KG1 (cell line): ENCODE measurements at places on chromosomes 7 and 10.

DNA sequence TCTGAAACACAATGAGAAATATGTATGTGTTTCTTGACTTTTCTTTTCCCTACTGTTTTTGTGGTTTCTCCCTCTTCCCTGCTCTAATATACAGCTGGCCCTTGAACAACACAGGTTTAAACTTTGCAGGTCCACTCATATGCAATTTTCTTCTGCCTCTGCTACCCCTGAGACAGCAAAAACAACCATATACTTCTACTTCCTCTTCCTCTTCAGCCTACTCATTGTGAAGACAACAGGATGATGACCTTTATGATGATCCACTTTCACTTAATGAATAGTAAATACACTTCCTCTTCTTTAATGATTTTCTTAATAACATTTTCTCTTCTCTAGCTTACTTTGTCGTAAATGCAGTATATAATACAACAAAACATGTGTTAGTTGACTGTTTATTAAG is 35.0 kb upstream of the DGKB start:
- DNase-seq: no peak

DNA sequence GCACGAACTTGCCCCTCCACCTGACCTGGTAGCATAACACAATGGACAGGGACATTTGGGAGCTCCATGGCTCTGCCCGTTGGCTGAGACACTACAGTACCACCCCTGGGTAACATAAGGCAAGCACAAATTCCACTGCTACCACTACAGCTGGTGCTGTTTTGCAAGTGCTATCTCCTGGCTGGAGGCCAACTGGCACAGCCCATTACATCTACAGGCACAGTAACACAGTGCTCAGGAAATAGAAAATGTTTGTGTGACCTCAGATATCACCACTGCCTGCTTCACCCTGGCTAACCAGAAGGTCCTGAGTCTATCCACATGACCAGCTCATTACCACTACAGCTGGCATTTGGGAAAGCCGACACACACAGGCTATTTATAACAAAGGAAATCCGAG is 631.1 kb upstream of the MBL2 start:
- DNase-seq: no peak

DNA sequence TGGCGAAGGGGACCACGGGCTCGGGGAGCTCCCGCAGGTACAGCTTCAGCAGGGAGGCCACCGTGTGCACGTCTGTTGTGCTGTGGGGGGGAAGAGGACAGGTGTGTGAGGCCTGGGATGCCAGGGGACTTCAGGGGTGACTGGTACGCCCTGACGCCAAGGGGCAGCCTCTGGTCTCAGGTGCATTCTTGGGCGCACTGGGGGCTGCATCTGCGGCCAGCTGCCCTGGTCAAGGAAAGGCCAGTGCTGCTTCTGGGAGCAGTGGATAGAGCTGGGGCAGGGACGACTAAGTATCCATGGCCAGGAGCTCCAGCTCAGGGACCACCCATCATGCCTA is 148.5 kb downstream of the MAPK8 start:
- no peak for DNase-seq

DNA sequence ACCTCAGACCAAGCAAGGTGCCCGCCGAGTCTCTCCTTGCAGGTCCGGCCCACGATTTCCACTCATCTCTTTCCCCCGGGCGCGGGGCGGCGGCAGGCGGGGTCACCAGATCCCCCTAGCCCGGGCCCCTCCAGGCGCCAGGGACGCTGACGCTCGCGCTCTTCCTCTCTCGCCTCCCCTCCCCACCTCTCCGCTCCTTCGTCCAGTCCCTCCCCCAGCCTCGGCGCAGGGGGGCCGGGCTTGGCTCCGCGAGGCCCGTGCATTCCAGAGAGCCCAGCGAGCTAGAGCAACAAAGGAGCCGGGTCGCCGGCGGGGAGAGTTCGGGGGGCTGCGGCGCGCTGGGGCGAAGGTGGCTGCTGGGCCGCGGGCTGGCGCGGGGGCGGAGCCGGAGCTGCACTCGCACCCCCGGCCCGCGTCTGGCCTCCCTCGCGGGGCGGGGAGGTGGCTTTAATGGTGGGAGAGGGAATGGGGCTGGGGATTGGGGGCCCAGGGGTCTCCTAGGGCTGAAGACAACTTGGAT is at the start of gene SMO:
SMO (plus strand) TSS at position 262 of the 520 bp plus-strand sequence. CDS start 519 bp downstream, outside the sequence.
- no peak for DNase-seq

DNA sequence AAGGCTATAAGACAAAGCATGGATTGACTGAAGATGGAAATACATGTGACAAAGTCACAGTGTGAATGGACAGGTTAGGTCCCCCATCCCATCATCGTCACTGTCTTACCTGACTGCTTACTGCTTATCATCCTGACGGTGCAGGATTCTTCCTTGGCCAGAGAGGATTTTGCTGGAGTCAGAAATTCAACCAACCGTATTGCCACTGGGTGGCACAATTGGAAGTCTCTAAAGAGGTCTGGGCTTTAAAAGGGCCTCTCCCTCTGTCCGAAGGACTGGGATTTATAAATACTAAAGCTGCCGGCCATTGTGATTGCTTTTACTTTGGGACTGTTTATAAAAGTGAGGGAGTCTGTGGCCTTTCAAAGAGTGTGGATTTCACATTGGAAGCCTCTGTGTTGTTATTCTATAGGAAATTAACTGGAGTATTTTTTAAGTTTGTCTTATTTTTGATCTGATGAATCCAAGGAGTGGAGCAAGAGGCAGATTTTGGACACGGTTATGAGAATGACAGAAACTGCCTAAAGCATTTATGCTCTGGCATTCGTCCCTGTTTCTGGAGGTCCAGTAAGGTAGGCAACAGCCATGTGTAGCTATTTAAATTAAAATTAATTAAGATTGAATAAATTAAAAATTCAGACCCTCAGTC is 113.3 kb upstream of the CREB5 start:
- no peak for DNase-seq

DNA sequence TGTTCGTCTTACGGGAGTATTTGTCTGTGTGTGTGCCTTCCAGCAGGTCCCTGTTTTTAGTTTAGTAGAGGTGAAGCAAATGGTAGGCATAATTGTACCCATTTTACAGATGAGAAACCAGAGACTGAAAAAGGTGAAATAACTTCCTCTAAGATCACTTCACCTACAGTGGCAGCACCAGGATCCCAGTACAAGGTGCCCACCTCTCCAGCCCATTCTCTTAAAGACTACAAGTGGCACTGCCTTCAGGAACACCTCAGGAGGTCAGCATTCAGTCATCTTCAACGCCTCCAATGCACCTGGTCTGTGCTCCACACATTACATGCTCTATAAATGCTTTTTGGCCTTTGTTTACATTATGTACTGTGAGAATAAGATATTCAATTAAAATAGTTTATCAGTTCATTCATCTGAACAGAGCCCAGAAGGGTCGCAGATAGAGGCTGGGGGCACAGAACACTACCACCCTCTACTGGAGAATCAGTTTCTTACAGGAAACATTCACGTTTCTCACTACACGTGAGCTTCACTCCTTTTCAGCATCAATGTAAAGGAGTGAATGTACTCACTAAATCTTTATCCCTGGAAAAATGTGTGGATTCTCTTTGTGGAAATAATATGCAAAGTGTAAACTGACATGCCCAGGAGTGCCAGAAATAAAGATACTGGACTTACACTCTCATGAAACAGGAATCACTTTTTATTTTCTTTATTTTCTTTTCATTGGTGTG is 45.5 kb upstream of the ABLIM1 start:
- DNase-seq: no peak

DNA sequence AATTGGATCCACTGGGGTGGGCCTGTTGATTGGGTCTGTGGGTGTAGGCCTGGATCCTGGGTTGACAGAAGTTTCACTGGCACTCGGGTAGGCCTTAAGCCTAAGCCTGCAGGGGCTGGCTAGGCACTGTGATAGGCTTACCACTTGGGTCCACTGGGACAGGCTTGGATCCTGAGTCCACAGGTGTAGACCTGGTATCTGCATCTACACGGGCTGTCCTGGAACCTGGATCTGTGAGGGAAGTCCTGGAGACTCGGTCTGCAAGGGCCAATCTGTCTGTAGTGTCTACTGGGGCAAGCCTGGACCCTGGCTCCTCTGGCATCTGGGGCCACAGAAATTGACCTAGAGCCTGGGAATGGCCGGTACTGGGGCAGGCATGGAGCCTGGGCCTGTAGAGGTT is 219.0 kb upstream of the NRG3 start:
- no peak for DNase-seq

- DNase-seq: no peak
Measured at GRCh38 chr7:116552602-116553001, 27.8 kb downstream of the CAV1 start.

DNA sequence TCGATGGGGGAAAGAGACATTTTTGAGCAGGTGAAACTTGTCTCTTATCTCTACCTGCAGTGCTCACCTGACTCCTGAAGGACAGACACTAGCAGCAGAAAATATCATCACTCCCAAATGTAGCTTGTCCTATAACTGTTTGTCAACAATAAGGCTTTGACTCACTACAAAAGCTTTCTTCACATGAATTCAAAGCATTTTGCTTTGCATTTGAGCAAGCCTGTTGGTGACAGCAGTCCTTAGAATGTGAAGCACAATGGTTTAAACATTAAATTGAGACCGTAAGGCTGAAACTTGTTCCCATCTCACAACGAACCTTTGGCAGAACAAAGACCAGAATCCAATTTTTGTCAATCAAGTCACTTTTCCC is 30.6 kb upstream of the ZNRF2 start:
- no peak for DNase-seq

DNA sequence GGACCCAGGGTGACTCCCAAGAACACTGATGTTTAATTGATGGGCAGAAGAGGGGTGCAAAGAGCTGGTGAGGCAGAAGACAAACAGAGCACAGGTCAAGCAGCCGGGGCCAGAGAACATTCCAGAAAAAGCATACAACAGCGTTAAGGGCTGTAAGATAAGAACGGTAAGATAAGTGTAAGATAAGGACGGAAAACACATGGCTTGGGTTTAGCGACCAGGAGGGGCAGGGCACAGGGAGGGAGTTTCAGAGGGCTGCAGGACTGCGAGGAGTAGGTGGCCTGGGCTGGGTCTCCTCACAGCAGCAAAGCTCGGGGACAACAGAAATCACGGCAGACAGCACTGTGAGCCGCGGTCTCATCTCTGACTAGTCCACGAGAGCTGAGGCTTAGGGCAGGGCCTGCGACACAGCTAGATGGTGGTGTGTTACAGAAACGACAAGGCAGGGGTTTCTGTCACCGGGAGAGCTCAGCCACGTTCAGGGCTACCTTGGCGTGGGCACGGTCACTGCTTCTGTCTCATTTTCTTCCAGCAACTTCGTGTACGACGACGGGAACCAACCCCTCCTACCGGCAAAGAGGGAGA is 24.6 kb downstream of the BRI3 start:
- no peak for DNase-seq

DNA sequence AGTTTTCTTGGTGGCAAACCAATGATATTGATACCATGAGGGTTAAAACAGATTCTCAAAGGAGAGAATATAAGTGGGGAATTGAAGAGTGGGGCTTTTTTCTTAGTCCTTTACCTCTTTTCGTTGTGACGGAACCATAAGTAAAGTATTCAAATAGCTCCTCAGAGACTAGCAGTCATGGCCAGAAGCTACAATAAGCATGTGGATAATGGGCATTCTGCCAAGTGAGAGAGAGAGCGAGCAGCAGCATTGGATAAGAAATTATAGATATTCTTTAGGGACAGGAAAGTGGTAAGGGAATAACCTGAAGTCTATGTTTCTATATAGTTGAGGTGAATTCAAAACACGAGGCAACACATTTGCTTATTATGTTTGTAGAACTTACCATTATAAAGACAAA is 235.1 kb downstream of the SEMA3E start:
- DNase-seq: no peak

DNA sequence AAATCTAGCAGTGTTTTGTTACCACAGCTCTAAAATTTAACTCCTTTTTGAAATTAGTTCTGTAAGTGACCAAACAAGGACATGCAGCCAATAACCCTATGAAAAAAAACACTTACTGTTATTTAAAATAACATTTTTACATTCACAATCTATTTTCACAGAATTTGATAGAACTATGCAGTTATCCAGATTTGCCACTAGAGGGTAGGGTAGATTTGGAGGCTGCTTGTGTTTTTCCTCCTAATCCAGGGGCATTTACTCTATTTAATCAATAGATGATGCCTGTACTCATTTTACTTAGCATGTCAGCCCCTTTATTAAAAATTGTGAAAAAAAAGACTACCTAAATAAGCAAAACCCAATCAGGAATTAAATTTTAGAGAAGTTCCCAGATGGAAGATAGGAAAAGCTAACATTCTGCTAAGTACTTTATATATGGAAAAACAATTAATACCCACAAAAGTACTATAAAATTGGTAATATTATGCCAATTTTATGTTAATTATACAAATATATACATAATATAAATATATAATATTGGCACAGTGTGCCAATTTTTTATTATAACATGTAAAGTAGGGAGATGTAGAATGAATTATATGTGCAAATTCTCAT is 18.1 kb upstream of the LIPK start:
- DNase-seq: no peak

DNA sequence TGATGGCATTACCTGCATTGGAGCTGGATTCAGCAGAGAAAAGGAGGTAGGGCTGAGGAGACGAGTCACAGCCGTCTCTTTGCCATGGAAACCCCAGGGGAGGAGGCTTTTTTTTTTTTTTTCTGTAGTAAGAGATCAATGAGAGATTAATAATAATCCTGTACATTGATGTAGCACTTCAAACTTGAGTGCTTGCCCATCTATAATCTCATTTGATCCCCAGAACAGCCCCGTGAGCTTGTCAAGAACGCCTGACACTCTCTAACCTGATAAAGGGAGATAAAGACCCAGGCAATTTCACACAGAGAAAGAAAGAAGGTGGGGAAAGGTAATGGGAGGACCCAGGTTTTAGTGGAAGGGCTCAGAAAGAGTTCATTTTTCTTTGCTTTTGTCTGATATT is 195.2 kb upstream of the FOXK1 start:
- no peak for DNase-seq

GRCh38 chr7:125390981-125391380 is 461.4 kb upstream of the POT1 start:
- DNase-seq: no peak

- DNase-seq: no peak
Measured at GRCh38 chr7:138563808-138564207, 103.7 kb downstream of the TRIM24 start.

DNA sequence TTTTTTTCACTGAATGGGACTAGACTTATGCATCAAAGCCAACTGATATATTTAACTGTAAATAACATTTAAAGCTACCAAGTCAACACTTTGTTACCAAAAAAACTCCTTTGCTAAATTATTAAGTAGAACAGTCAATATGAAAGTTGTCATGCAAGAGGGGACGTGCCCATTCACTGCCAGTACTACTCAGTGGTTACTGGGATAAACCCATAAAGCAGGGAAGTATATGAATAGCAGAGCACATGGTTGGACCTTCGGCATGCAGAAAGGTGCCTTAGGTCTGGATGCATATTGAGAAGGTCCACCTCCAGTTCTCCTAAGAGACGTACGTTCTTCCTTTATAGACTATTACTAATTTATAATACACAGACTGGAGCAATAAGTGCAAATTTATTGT is 120.1 kb downstream of the SVOPL start:
- DNase-seq: no peak

GRCh38 chr7:48025624-48026023 is 3.3 kb downstream of the SUN3 start:
- DNase-seq: no peak

- DNase-seq: no peak
Measured at GRCh38 chr7:937856-938484, 16.5 kb downstream of the ADAP1 start.

GRCh38 chr10:89710753-89711152 is 9.4 kb downstream of the KIF20B start:
- no peak for DNase-seq

GRCh38 chr10:59018977-59019376 is 157.5 kb upstream of the PHYHIPL start:
- DNase-seq: no peak
